ENCODE measurements at places on chromosomes 4 and X.

GRCh38 chrX:17077361-17077760 is 130.9 kb downstream of the REPS2 start:
- no peak for DNase-seq

- no peak for DNase-seq
These were observed 391.8 kb upstream of the EPHA5 start for GRCh38 chr4:66062044-66062443.

DNA sequence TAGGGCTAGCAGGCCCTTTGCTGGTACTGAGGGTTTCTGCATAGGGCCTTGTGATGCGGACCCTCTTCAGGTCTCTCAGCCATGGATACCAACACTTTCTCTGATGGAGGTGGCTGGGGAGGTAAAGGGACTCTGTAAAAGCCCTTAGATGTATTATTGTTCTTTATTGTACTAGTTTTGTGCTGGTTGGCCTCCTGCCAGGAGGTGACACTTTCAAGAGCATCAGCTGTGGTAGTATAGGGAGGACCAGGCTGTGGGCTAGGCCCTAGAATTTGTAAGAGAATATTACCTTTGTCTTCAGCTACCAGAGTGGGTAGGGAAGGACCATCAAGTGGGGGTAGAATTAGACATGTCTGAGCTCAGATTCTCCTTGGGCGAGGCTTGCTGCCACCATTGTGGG is 936.3 kb downstream of the CENPC start:
- no peak for DNase-seq

GRCh38 chr4:48902266-48902665 is 4.3 kb downstream of the OCIAD2 start:
- DNase-seq, result no peak

- no peak for DNase-seq
These were observed 235.9 kb downstream of the SHOX start for GRCh38 chrX:866441-866990.

GRCh38 chr4:128553686-128554515 is 255.6 kb upstream of the JADE1 start:
- DNase-seq, result no peak

Measured in AG04450 (cell line).